Endothelial cell (in vitro differentiated cells): ENCODE measurements at places on chromosomes 2 and 18. TPM values are rescaled to one million over a fixed set of nuclear protein-coding genes. Genes with fewer than 3 reads are reported as not detected.

The BOLL gene
- total RNA-seq = not detected

The MLPH gene
- total RNA-seq = 0.36 TPM

The CNDP1 gene
- total RNA-seq = not detected

The IL1RL1 gene
- 0.10 TPM for total RNA-seq

The CGREF1 gene
- total RNA-seq = not detected
